ENCODE measurements at places on chromosomes 4 and X.

DNA sequence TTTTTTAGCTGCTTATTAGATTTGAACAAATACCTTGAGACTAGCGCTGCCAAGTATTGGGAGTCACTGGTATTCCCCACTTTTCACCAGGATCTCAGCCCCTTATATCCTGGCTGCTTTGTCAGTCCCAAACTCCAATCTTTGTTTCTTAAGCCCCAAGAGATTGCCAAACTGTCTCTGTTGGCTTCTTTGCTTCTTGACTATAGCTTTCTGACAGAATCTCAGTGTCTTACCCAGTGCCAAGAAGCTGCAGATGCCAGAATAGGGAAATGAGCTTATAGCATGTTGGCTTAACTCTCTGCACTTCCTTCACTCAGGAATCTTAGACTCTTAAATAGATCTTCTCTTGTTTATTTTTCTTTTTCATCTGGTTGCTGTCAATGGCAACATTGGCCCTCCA lies 297.5 kb upstream of the DCAF8L1 start:
- H3K36me3 ChIP-seq, result no peaks in the 10 kb centered on the region
- no peak for DNase-seq
- H3K27me3 ChIP-seq, result no peaks in the 10 kb centered on the region
- H3K4me1 ChIP-seq, result no peaks in the 10 kb centered on the region
- no peak overlapping the region for H3K27ac ChIP-seq

- peaks cover 2% of the 10 kb centered on the region for H3K36me3 ChIP-seq
- H3K4me1 ChIP-seq, result no peaks in the 10 kb centered on the region
- no peak overlapping the region for H3K27ac ChIP-seq
- DNase-seq, result no peak
- H3K27me3 ChIP-seq, result no peaks in the 10 kb centered on the region
Measured at GRCh38 chr4:150385606-150386005, 196.3 kb upstream of the MAB21L2 start.

DNA sequence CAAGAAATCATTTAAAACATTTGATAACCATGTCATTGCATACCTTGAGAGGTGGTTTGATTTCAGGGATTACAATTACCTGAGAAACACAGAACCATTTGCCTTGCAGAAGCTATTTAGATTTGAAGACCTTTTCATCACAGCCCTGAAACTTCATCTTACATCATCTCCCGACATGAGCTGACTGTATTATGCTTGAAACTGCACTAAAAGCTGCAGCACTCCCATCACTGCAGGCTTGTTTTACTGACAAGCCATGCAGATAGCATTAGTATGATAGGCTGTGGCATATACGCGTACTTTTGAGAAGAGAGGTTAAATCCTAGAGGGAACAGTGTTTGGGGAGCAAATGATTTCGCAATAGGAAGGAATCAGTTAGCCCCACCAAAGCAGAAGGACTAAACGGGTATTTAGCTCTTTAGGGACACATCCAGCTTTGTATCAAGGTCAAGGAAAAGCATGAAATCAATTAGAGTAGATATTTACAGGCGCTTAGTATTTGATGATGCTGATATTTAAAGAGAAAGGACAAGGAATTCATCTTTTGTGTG lies 133.2 kb upstream of the DIAPH2 start:
- no peak for DNase-seq
- no peak overlapping the region for H3K4me3 ChIP-seq
- no peaks in the 10 kb centered on the region for H3K27me3 ChIP-seq
- no peaks in the 10 kb centered on the region for H3K4me1 ChIP-seq

- H3K4me1 ChIP-seq, result no peaks in the 10 kb centered on the region
- no peak for DNase-seq
- H3K27me3 ChIP-seq, result no peaks in the 10 kb centered on the region
- H3K36me3 ChIP-seq, result no peaks in the 10 kb centered on the region
- H3K27ac ChIP-seq, result no peak overlapping the region
Measured at GRCh38 chr4:31068257-31069075, 348.3 kb downstream of the PCDH7 start.

GRCh38 chr4:147822128-147822527 lies 90.2 kb downstream of the ARHGAP10 start:
- no peak for DNase-seq
- H3K27me3 ChIP-seq, result no peaks in the 10 kb centered on the region
- H3K4me3 ChIP-seq, result no peak overlapping the region
- no peak overlapping the region for H3K27ac ChIP-seq

- no peaks in the 10 kb centered on the region for H3K4me1 ChIP-seq
- no peak for DNase-seq
- no peak overlapping the region for H3K27ac ChIP-seq
- no peak overlapping the region for H3K4me3 ChIP-seq
Measured at GRCh38 chr4:1998296-1998695, 10.5 kb downstream of the NELFA start.

DNA sequence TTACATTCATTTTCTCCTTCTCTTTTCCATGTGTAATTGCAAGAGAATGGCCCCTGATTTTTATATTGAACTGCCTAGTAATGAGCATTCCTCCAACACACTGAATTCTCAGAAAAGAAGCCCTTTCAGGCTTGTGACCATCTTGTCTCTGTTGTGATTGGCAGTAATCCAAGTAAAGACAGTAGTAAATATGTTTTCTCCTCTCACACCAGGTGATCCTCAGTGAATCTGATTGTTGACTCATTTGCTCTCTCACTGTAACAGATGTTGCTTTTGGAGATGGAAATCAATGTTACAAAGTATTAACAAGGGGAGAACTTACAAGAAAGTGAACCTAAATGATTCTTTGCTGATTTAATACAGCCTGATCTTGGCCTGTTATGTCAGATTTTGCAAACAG lies 271.0 kb downstream of the AFF2 start:
- no peak overlapping the region for H3K27ac ChIP-seq
- H3K36me3 ChIP-seq, result no peaks in the 10 kb centered on the region
- H3K4me3 ChIP-seq, result no peak overlapping the region
- no peaks in the 10 kb centered on the region for H3K27me3 ChIP-seq

DNA sequence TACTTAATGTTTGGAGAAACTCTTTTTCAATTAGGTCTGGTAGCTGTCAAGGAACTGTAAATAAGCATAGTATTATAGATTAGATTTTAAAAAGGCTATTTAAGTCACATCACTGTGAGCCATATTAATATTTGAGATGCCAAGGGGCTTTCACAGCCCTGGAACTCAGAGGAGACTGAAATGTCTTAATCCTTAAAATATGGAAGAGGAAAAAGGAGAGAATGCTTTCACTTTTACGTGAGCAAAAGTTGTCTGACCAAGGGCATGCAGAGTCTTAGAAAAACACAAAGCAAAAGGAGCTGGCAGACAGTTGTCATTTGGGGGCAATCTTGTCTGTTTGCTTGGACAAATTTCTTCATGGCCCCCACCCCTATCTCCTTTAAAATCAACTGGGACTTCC lies 253.2 kb upstream of the IGFBP7 start:
- H3K36me3 ChIP-seq, result no peaks in the 10 kb centered on the region
- DNase-seq, result no peak
- H3K4me3 ChIP-seq, result no peak overlapping the region
- H3K27me3 ChIP-seq, result no peaks in the 10 kb centered on the region
- no peak overlapping the region for H3K27ac ChIP-seq

DNA sequence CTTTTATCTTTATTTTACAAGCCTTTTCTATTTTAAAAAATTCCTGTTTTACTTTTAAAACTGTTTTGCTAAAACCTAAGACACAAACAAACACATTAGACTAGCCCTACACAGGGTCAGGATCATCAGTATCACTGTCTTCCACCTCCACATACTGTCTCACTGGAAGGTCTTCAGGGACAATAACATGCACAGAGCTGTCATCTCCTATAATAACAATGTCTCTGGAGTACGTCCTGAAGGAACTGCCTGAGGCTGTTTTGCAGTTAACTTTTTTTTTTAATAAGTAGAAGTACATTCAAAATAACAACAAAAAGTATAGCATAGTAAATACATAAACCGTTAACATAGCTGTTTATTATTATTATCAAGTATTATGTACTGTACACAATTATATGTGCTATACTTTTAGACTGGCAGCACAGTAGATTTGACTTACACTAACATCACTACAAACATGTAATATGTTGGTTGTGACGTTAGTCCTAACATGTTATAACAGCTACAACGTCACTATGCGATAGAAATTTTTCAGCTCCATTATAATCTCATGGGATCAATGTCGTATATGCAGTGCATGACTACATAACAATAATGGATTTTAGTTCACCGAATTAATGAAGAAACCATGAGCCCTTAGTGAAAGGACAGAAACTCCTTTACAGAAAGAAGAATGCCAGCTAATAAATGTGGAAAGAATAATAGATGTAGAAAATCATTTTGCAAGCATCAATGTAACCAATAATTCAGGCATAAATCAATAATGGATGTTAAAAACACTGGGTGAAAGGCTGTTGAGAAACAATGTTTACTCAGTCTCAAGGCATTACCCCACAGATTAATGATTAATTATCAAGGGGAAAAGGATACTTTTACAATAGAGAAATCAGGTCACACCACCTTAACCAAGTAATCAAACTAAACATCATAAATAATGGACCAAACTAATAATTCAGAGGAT lies 49.2 kb downstream of the FBXW7 start:
- peaks cover 4% of the 10 kb centered on the region for H3K36me3 ChIP-seq
- no peaks in the 10 kb centered on the region for H3K27me3 ChIP-seq
- H3K4me3 ChIP-seq, result peak overlapping the region; percentile 54
- peaks cover 23% of the 10 kb centered on the region for H3K4me1 ChIP-seq

DNA sequence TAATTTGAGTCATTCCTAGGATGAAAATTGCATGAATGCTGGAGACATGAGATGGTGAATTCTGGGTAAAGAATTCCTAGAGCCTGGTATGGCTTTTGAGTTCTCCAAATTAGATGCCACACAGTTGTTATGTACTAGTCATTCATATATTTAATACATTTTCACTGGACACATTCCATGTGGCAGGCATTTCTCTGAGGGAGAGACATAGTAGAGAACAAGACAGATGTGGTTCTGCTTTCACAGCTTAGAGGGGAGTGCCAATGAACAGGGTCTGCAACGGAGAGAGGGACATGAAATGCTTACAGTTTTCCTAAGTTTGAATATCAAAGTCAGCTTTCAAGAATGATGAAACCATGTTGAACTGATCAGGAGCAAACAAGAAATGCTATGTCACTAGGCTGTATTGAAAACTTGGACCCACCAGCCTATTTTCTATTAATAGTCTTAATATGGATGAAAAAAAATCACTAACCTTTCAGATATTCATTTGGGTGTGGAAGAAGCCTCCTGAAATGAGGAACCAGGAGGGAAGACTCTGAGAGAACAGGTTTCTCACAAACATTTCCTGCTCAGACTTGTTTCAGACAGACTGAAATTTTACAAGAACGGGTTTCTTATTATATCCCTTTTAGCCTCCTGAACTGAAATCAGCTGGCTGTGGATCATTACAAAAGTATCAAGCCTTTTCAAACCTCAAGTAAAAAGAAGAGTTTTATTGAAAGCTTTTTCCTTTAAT lies 276.0 kb upstream of the TET2 start:
- H3K36me3 ChIP-seq, result no peaks in the 10 kb centered on the region
- no peak for DNase-seq
- H3K27ac ChIP-seq, result no peak overlapping the region
- H3K4me1 ChIP-seq, result no peaks in the 10 kb centered on the region
- H3K27me3 ChIP-seq, result no peaks in the 10 kb centered on the region

- no peak overlapping the region for H3K4me3 ChIP-seq
- DNase-seq, result no peak
- H3K27me3 ChIP-seq, result no peaks in the 10 kb centered on the region
- no peaks in the 10 kb centered on the region for H3K36me3 ChIP-seq
Measured at GRCh38 chr4:129384974-129385373, 289.0 kb downstream of the C4orf33 start.

DNA sequence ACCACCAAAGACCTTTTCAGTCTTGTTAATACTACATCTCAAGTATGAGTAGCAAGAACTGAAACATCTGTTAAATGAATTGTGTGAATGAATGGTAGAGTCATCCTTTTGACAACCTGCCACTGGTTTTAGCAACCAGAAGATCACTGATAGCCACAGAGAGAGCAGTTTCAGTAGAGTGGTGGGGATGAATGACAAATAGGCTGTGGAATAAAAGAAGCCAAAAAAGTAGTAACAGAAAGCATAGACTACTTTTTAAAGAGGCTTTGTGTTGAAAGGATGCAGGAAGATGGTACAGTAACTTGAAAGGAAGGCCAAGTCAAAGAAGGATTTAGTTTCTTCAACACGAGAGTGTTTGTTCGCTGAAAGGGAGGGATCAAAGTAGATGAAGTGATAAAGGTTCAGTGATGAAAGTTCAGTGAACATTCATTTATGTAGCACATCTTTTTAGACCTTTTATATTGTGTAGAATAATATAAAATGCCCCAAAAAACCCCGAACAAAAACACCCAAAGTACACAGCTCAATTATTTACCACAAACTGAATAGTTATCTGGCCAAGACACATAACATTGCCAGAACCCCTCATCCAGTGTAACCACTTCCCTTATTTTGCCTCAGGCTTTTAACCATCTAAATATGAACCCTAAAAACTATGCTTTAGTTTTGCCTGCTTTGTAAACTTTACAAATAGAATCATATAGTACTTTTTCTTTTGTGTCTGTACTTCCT lies 40.1 kb upstream of the EIF1AX start:
- no peak overlapping the region for H3K4me3 ChIP-seq
- H3K36me3 ChIP-seq, result peaks cover 25% of the 10 kb centered on the region
- H3K27me3 ChIP-seq, result no peaks in the 10 kb centered on the region

DNA sequence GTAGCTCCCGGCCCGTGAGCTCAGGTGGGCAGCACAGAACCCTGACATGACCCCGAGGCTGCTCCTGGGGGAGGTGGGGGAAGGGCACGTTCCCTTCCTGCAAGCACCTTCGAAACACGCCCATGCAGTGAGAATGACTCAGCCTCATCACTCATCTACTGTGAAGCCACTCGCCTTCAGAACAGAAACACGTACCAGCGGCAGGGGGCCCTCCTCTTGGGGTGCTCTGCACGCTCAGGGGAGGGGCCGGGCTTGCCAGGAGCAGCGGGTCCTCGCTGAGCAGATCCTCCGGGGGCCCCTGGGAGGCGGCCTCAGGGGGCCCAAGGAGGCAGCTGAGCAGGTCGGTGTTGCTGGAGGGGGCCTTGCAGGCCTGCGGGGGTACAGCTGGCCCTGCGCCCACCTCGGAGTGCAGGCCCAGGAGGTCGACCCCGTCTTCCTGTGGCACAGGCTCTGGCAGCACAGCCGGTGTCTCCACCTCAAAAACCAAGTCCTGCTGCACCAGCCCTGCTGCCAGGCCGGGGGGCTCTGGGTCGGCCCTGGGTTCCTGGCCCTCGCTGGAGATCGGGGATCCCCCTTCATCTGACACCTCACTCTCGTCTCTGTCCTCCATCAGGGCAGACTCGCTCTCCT lies 40.9 kb upstream of the CPLX1 start:
- H3K27me3 ChIP-seq, result no peaks in the 10 kb centered on the region
- H3K4me3 ChIP-seq, result no peak overlapping the region
- H3K4me1 ChIP-seq, result no peaks in the 10 kb centered on the region
- no peak for DNase-seq
- peaks cover 54% of the 10 kb centered on the region for H3K36me3 ChIP-seq
- no peak overlapping the region for H3K27ac ChIP-seq

DNA sequence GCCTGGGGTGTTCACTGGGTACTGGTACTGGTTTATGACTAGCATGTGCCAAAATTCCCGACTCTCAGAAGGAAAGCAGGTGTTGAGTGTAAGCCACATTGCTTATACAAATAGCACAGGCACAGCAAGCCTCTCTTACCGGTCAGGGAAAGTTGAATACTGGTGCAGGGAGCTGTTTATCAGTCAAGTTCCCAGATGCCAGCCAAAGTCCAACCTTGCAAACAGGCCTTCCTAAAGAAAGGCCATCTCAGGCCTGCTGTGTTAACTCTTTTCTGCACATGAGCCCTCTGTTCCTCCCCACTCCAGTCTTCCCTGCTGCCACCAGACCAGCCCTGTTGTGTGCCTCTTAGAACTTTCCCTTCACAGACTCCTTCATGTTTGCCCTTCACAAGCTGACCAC lies 34.2 kb downstream of the PKD2 start:
- H3K4me1 ChIP-seq, result no peaks in the 10 kb centered on the region
- DNase-seq, result no peak
- H3K27ac ChIP-seq, result no peak overlapping the region

Measured in CD4-positive, CD25-positive, alpha-beta regulatory T cell (primary cell).